Esophagus mucosa (tissue), 1 donor: ENCODE measurements at places on chromosomes 11 and 22. TPM values are rescaled to one million over a fixed set of nuclear protein-coding genes. Genes with fewer than 3 reads are reported as not detected.

The SLC22A8 gene
- total RNA-seq, result not detected

DNA sequence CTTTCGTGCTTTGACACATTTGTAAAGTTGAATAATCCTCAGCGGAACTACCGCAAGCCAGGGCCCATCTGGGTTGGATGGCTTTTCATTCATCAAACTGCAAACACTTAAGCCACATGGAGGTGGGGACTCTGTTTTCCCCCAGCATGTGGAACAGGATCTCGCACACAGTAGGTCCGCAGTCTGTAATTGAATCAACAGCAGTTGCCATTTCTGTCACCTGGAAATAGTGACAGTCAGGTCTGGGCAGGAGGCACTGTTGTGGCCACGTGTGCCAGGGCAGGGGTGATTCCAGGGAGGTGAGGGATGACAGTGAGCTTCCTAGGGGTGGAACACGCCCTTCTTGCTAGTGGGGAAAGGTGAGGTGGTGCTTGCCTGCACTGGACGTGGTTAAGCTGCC, 50.7 kb upstream of the ANO1 start:
- no peak for ATAC-seq

DNA sequence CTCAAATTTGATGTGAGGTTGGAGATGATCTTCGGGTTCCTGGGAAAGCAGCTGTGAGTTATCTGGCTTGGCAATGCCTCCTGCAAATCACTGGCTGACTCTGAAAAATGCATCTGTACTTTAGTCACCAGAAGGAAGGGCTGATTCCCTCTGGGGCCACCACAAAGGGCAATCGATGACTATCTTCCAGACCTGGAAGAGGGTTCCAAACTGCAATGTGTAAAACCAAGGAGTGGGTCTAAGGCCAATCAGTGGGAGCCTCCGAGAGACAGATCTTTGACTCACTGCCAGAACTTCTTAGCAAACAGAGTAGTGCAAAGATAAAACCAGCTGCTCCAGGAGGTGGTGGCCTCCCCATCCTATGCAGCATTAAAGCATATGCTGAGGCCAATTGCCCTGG, 29.1 kb upstream of the PAK1 start:
- no peak for ATAC-seq

DNA sequence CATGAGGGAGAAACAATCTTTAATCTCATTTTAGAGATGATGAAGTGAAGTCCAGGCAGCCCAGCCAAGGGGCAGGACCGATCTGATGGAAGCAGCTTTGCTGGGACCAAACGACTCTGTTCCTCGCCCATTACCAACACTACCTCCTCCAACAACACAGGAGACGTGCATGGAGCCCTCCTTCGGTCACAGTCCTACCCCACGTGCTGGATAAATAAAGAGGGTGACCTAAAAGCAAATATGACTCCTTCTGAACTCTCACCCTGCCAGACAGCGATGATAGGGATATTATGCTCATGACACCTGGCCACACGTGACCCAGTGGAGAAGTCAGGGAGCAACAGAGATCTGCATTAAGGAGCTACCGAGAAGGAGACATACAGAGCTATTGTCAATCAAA, 26.0 kb downstream of the SCGB1A1 start:
- ATAC-seq, result peak; percentile 41

- no peak for ATAC-seq
Observed at GRCh38 chr11:35427071-35427470, 7.7 kb upstream of the SLC1A2 start.
